NCI-H1105 treated with DMSO at 0.1 percent for 48 hours (cell line): ENCODE measurements at places on chromosomes 6 and 20.

GRCh38 chr6:156645097-156645496, 132.1 kb upstream of the ARID1B start:
- DNase-seq: no peak

- DNase-seq: no peak
Observed at GRCh38 chr20:4227085-4227821, 211.9 kb upstream of the RNF24 start.

GRCh38 chr6:158284876-158285655, 27.2 kb upstream of the TULP4 start:
- DNase-seq: no peak

DNA sequence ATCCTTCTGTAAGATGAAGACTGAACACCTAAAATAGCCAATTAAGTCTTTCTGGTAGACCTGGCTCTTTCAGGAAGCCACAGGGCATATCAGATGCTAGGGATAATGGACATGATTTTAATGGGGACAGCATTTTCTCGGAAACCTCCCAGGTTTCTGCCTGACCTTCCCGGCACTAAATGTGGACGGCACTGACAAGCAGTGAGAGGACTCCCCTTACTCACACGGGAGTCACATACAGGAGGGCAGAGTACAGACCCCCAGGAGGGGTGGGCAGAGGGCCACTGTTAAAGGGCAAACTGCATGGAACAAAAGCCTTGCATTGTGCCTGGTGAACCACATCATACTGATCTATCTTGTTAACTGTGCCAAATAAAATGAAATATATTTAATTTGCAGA, 19.9 kb downstream of the PSMG4 start:
- no peak for DNase-seq

DNA sequence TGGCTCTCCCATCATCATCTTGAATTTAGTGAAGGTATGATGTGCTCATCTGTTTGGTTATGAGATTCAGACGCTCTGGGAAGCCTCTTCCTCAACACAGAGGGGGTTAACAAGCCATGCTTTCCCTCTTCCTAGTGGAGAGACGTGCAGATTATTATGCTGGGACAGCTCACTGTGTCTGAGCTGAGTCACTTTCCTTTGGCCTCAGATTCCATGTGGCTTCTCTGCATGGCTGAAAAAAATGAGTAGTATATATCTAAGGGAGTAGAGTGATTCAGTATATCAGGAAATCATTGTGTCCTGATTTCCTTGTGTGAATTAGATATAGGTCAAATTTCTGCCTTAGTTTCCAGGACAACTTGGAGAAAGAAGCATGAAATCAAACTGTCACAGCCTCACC, 52.6 kb downstream of the FIG4 start:
- no peak for DNase-seq

GRCh38 chr6:117007659-117008058, 130.6 kb downstream of the RFX6 start:
- no peak for DNase-seq

DNA sequence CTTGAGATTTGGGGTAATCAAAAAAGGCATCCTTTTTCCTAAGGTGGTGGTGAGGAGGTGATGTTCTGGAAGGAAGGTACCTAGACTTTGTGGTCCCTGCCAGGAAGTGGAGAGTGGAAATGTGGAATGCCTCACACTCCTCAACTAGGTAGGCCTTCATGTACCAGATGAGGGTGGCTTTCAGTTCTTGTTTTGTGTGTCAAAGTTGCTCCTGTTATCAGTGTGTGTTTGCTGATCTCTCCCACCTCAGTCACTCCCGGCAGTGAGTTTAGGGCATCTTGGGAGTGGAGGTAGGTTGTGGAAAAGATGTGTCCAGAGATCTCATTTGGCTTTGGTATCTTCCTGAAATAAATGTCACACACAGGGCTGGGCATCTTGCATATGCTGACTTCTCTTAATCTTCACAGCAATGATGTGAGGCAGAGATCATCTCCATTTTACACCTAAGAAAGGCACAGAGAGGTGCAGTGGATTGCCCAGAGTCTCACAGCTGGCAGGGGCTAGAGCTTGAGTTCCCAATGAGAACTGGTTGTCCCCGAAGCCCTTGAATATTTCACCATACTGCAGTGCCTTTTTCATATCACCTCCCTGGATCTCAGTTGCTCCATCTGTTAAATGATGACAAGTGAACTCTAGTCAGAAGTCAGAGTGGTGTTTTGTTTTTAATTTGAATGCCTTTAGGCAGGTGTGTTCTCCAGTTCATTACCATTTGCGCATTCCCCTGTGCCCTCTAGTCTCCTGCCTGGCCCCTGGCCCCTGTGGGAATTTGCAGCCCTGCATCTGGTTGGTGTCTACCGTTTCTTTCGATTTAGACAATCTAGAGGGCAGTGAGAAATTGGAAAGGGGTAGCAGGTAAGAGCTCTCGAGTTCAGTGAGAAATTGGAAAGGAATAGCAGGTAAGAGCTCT, 2.9 kb downstream of the PKIG start:
- DNase-seq: no peak

- no peak for DNase-seq
Observed at GRCh38 chr6:52495922-52496321, 75.8 kb downstream of the EFHC1 start.

GRCh38 chr20:420166-420620, 12.1 kb downstream of the RBCK1 start:
- peak; percentile 74 for DNase-seq

DNA sequence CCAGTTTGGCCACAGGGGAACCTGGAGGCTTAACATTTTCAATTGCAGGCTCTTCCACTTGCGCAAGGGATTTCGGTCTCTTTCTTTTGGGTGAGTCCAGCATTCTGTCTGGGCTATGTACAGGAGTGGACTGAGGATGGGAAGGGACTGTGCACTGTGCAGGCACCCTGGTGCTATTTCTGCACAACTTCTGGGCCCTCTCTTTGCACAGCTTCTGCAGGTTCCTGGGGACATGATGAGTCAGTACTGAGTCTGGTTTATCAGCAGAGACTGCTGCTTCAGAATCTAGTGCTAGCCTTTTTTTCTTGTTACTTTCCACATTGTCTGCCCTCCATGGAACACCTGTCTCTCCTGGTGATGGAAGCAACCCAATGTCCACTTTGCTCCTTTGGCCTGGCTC, 78.5 kb upstream of the ASF1A start:
- no peak for DNase-seq

GRCh38 chr20:63942969-63943807, 13.0 kb downstream of the UCKL1 start:
- no peak for DNase-seq

GRCh38 chr20:19768325-19768842, 10.3 kb downstream of the RIN2 start:
- DNase-seq: no peak

DNA sequence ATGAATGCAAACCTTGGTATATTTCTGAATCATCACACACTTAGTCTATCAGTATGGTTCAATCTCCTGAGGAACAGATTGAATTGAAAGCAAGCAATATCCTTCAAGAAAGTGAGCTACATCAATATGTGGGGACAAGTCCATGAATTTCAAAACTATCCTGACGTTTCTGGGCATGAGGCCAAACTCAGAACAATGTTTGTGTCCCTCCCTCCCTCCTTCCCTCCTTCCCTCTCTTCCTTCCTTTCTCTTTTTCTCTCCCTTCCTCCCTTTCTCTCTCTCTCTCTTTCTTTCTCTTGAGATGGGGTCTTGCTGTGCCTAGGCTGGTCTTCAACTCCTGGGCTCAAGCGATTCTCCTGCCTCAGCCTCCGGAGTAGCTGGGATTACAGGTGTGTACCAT, 27.9 kb upstream of the SYNCRIP start:
- DNase-seq: peak; percentile 14

DNA sequence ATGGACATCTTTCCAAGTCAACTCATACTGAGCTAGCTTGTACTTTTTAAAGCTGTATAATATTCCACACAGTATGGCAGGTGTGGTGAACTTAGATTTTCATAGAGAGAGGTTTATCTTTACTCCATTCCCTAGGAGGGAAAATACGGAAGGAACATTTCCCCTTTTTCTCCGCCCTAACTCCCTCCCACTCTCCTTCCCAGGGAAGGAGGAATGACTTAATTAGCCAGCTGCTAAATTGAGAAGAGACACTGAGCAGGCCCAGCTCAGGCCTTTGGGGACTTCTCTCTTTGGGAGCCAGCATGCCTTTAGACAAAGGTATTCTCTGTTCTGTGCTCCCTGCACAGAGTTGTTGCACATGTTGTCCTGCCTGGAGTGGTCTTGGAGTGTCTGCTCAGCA, 46.1 kb downstream of the MBOAT1 start:
- DNase-seq: no peak

DNA sequence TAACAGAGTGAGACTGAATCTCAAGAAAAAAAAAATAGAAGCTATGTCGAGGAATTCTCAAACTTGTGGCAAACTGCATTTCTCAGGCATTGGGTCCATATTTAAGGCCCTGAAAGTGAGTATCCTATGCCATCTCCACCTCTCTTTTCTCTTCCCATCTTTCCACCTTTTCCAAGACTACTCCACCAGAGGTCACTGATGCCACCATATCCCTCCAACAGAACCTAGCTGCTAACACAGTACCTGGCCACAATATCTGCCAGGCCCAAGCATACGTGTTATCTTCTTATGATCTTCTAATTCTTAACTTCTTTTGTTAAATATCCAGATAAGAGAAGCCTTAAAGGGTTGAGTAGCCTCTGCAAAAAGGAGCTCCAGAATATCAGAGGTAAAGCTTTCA, 8.2 kb upstream of the ADGRF4 start:
- no peak for DNase-seq

- no peak for DNase-seq
Observed at GRCh38 chr20:49464556-49464955, 17.9 kb downstream of the KCNB1 start.

DNA sequence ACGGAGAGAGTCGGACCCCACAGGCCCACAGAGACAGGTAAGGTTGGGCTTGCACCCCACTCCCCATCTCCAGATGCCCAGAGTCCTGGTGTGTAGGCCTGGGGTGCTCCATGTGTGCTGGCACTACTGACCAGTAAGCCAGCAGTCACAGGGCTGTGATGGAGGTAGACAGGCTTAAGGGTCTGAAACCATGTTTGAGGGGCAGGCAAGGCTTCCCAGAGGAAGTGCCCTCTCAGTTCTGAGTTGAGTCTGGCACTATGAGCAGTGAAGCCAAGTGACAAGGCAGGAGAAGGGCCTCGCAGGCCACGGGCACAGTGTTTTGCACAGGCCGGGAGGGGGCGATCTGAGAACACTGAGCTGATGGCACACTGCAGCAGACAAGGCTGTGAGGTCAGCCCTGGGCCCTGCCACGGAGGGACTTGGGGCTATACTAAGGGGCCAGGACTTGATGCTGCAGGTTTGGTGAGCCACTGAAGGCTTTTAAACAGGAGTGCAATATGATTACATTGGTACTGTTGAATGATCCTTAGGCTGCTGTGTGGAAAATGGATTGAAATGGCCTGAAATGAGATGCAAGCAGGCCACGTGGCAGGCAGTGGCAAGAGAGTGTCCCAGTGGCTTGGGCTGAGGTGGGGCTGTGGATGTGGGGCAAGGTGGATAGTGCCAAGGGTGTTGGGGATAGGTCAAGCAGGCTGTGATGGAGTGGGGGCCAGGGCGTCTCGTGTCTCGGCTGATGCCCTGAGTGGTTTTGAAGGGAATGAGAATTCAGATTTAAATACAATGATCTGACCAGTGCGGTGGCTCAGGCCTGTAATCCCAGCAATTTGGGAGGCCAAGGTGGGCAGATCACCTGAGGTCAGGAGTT, 20.3 kb downstream of the TTBK1 start:
- no peak for DNase-seq
